ENCODE measurements at places on chromosomes 5 and 9.

DNA sequence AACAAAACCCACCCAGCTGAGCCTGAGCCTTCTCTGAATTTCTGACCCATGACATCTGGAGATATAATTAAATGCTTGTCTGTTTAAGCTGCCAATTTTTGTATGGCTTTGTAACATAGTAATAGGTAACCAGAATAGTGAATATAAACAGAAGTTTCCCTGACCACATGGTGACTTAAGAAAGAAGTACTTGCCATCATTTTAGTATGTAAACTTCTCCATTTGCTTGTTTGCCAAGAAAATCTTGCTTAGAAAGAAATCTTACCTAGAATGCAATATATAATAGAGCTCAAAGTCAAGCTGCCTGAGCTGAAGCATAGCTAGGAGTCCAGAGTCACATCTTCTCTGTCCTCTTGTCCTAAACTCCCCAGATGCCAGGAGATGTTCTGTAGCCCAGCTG is 117.0 kb downstream of the PCSK1 start:
- no peak for DNase-seq

GRCh38 chr5:86814315-86814714 is 196.6 kb downstream of the COX7C start:
- DNase-seq, result no peak

- no peak for DNase-seq
Measured at GRCh38 chr9:109013679-109014607, 644 bp upstream of the CTNNAL1 start.

- DNase-seq, result no peak
Measured at GRCh38 chr9:68951879-68952659, 61.8 kb downstream of the PRKACG start.

GRCh38 chr9:134616341-134616740 is 25.3 kb upstream of the COL5A1 start:
- no peak for DNase-seq

DNA sequence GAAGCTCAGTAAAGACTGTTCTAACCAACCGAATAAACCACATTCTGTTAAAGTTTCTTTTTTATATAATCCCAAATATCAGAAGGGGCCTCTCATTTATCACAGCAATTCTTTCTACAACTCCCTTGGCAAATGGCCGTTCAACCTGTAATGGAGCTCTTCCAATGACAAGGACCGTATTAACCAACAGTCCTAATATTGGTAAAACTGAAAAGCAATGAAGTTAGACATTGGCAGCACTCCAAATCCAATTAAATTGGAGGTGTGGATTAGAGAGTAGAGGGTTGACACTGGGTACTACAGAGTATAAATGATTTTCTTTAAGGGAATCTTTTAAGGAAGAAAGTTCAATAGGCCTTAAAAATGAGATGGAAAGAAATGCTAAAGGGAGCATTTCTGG is 842 bp downstream of the TMED7 start:
- no peak for DNase-seq

DNA sequence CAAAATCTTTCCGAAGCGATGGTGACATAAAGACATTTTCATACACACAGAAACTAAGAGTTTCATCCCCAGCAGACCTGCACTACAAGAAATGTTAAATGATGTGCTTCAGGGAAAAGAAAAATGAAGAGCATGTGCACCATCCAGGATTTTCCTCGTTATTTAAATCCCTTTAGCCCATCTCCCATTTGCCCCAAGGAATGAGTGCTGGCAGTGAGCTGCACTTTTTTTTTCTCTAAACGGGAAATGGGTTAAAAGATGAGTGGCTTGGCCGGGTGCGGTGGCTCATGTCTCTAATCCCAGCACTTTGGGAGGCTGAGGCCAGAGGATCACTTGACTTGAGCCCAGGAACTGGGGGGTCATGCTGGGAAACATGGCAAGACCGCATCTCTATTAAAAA is 6.8 kb upstream of the LRRC14B start:
- no peak for DNase-seq

DNA sequence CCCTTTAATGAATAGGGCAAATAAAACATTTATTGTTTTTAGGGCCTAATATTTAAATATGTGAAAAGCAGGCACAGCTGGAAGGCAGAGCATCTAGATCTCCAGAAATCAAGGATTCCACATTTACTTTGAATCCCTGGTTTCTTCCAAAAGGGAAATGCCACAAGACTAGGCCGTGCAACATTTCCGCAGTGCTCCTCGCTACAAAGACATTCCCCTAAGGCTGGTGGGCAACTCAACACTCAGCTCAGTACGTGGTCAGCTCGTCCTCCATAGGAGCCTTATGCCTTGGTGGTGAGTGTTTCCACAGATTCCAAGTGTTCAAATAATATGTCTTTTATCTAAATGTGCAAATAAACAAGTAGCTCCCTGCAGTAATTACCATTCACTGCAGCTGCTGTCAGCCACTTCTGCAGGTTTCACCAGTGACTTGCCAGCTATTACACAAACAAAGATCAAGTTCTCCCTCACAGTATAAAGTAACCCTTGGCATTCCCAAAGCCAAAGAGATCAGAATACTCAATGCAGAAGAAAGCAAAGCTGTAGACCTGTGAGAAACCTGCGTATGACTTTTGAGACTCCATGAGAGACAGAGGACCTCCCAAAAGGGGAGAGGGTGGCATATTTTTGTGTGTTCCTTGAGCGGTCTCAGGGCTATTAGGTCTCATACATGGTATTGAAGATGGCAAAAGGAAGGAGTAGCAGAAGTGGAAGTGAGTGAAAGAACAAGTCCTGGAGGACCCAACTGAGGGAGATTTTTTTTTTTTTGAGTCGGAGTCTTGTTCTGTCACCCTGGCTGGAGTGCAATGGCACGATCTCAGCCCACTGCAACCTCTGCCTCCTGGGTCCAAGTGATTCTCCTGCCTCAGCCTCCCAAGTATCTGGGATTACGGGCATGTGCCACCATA is 38.0 kb upstream of the TENT2 start:
- DNase-seq, result no peak

GRCh38 chr9:93826905-93827544 is 128.1 kb downstream of the BARX1 start:
- DNase-seq, result no peak

DNA sequence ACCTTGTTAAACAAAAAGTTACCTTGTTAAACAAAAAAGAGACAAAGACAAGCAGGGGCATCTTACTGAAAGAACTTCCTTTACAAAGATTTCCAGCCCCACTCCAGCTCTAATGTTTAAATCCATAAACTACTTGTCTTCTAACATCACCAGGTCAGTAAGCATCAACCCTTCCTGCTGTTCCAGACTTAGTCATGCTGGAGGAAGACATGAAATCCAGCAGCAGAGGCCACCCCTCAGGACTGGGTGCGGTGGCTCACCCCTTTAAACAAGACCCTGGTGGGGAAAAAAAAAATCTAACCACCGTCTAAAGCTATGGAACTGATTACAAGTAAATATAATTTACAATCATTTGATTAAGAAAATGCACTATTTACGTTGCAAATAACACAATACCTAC is 9.1 kb downstream of the PDCL start:
- DNase-seq, result no peak

DNA sequence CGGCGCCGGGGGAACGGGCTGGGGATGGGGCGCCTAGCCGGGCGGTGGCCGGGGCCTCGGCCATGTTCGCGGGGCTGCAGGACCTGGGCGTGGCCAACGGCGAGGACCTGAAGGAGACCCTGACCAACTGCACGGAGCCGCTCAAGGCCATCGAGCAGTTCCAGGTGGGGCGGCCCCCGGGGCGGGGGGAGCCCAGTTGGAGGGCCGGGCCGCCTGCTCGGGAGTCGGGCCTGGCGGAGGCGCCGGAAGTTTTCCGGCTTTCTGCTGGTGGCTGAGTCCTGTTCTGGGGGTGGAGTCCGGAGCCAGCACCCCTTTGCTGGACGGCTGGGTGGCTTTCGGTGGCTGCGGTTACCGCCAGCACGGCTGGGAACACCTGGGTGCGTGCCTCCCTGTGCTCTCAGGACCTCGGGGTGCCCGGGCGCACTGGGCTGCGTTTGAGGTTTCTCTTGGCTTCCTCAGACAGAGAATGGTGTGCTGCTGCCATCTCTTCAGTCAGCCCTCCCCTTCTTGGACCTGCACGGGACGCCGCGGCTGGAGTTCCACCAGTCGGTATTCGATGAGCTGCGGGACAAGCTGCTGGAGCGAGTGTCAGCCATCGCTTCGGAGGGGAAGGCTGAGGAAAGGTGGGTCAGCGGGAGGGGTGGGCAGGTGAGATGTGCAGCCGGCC is 454 bp downstream of the NELFB start:
- DNase-seq, result no peak

- DNase-seq, result no peak
Measured at GRCh38 chr5:69284203-69284602, 48.4 kb downstream of the CCDC125 start.

DNA sequence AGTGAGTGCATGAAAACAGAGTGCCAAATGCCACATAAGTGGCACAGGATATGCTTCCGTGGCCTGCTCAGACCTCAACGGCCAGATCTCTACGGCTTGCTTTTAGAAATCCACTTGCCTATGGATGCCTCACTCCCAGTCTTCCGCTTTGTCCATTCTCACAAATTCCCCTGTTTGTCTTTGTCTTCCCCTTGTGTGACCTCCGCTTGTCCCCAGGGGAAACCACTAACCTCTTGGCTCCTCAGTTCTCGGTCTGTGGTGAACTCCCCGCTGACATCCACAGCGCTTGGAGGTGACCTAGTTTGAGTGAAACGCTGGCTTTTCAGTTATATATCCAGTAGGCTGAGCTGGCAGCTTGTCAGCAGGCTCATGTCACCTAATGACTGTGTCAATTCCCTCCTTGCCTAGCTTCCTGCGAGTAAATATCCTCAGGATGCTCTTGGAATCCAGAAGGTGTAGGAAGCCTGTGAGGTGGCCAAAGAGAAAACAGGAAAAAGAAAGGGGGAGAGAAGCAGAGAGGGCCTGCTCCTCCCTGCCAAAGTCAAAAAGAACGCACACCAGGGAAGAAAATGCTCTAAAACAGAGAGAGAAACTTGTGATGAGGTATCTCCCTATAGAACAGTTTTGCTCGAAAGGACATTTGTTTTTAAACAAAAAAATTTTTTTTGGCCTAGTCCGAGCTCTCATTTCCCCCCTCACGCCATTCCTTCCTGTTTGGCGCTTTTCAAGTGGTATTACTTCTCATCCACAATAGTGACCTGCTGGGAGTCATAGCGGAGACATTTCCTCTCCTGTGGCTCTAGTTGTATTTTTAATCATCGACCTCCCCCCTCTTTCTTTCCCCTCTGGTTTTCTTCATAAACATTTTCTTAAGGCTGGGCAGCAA is 101.6 kb upstream of the SPRY4 start:
- no peak for DNase-seq

GRCh38 chr9:73683862-73684591 is 532.4 kb downstream of the ANXA1 start:
- peak; percentile 29 for DNase-seq

DNA sequence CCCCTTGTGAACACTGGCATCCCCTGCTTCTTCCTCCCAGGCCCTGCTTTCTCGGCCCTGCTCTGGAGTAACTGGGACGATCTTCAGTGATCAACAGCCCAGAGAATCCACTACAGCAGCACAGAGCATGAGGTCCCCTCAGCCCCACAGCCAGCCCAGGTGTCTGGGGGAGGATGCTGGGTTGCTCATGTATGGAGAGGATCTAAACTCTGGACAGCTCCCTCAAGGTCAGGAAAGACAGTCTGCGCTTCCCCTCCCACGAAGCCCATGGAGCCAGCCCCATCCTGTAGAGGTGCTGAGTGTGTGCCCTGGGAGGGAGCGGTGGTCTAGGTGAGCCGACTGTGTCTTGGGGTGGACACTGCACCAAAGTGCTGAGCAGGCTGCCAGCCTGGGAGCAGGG is 190.2 kb downstream of the GABBR2 start:
- no peak for DNase-seq

DNA sequence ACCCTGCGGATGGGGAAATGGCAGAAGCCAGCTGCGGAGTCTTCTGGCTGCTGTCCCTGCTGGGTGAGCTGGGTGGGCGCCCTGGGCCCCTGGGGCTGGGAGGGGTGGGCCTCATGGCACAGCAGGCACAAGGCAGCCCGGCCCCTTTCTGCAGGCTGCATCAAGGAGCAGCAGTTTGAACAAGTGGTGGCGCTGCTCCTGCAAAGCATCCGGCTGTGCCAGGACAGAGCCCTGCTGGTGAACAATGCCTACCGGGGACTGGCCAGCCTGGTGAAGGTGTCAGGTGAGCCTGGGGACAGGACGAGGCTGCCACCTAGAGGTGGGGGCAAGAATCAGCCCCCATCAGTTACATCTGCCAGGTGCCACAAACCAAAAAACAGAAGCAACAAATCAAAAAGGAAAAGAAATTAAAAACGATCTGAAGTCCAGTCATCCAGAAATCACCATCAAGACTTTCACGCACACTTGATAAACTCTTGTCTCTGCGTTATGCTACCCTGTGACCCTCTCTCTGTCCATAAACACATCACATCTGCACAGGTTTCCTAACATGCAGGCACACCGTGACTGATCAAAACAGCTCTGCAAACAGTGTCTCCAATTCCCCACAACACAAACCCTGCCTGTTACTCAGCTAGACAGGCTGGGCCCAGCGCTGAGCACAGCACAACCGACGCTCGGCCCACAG is 13.9 kb downstream of the REXO4 start:
- DNase-seq, result no peak

DNA sequence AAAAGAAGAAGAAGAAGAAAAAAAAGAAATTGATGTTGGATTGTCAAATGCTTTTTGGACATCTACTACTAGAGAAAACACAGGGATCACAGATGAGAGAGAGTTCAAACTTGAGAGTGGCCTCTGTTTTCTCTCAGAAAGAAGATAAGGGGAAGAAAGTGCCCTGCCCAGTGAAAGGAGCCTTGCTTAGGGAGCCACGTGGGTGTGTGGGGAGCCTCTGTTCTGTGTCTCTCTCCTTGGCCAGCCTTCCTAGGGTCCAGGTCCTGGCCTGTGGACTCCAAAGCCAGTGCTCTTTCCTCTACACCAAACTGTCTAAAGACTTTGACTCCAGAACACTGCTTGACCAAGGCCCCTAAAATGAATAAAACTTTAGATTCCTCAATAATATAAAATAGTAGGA is 22.0 kb upstream of the COL15A1 start:
- no peak for DNase-seq

DNA sequence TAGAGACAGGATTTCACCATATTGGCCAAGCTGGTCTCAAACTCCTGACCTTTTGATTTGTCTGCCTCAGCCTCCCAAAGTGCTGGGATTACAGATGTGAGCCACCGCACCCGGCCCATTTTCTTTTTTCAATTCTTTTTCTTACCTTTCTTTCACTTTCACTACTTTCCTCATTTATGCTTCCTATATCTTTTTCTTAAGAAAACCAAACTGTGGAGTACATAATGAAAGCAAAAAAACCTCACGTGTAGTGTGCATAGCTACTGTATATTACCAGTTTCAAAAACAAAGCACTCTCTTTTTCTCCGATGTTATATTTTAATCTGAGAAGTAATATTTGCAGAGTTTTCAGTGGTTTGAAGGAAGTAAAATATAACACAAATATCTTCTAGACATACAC is 8.0 kb upstream of the CAST start:
- DNase-seq, result no peak
